Neural crest cell (in vitro differentiated cells): ENCODE measurements at places on chromosomes 7 and 10.

GRCh38 chr7:36916116-36916515 lies 191.8 kb upstream of the AOAH start:
- DNase-seq, result no peak

GRCh38 chr10:62528441-62528840 lies 154.3 kb downstream of the ZNF365 start:
- DNase-seq, result no peak

DNA sequence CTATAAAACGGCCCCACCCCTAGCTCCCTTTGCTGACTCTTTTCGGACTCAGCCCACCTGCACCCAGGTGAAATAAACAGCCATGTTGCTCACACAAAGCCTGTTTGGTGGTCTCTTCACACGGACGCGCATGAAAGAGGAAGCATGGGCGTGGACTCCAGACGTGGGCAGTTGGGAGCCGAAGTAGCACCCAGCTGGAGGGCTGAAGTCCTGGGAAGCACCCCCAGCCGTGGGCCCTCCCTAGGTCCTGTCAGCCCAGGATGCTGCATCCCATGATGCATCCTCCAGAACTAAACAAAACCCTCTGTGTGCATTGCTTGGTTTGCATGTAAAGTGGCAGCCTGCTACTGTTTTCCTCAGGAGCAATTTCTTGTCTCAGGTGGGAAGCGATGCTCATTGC lies 62.1 kb upstream of the CFAP46 start:
- DNase-seq, result no peak

- DNase-seq, result no peak
These were observed 13.5 kb upstream of the ZMIZ1 start for GRCh38 chr10:79055100-79055782.

- DNase-seq, result no peak
These were observed 109.0 kb downstream of the RNF216 start for GRCh38 chr7:5672468-5672867.

GRCh38 chr10:77101341-77101740 lies 536.3 kb downstream of the KCNMA1 start:
- DNase-seq, result no peak

GRCh38 chr10:10318856-10319255 lies 698.8 kb upstream of the CELF2 start:
- DNase-seq, result no peak

DNA sequence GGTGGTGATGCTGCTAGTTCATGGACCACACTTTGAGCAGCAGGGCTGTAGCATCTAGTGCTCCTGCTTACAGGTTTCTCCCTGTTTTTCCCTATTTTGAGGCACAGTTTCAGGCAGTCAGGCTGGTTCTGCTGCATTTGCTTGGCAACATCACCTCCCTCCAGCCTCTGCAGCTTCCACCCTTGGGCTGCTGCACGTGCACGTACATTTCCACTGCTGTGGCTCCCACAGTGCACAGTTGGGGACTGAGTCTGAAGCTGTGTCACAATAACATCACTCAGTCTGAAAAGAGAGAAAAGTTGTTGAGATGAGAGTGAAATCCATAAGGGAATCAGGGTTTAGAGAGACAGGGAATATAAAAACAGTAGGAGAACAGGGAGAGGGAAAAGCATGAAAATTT lies 230.7 kb upstream of the FZD1 start:
- no peak for DNase-seq

DNA sequence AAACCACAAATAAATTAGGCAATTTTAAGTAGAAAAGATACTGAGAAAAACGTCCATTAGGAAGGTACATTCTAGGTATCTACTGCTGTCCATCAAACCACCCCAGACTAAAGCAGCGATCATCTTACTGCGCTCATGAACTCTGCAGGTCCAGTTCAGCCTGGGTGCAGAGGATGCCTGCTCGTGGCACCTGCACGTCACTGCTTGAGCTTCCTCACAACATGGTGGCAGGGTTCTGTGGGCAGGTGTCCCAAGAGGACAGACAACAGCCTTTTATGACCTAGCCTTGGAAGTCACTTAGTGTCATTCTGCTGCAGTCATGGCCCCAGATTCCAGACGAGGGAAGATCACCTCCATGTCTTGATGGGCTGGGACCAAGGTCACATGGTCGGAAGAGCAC lies 93.4 kb downstream of the MICALL2 start:
- no peak for DNase-seq

- DNase-seq, result no peak
These were observed 509.3 kb downstream of the SORCS3 start for GRCh38 chr10:105150259-105150880.

DNA sequence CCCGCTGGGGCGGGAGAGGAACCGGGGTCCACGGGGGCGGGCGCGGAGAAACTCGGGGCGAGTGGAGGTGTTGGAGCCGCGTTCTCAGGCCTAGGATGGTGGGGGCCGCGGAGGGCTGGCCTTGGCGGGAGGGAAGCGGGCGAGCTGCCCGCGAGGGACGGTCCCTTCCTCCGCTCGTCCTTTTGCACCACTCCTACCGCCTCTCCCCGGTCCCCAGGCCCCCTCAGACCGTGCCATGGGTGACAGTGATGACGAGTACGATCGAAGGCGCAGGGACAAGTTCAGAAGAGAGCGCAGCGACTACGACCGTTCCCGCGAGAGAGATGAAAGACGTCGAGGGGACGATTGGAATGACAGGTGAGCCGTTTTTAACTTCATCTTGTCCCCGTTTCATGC lies 451 bp downstream of the SRRT start:
- DNase-seq, result no peak

DNA sequence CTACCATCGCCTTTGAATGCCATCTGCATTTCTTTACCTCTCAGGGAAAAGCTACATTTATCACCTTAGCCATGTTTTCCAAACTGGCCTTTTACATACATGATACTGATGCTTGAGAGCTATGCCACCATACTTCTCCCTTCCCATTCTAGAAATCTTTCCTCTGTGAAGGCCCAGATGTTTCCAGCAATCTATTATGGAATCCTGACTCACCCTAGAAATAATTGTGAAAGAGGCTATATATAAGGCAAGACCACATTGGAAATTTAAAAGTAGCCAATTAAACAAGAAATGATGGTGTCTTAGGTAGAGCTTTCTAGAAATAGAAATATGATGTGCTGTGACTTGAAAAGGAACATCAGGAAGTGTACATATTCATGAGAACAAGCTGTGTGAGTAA lies 389.7 kb downstream of the INHBA start:
- DNase-seq, result no peak

- DNase-seq, result no peak
These were observed 26.9 kb downstream of the EPDR1 start for GRCh38 chr7:37947138-37947940.

- no peak for DNase-seq
These were observed 167.0 kb downstream of the ARID5B start for GRCh38 chr10:62068464-62068863.

DNA sequence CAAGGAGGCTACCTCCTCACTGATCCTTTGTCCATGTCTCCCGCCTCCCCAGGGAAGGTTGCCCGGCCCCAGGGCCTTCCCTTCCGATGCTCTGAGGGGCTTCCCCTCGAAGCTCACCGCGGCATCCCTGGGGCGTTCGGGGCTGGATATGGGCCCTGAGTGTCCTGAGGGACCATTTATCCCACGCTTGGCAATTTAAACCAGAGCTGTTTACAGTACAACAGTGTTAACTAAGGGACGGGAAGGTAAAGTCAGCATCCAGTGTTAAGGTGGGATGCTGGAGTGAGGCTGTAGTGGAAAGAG lies 92.0 kb downstream of the TCERG1L start:
- DNase-seq, result no peak

DNA sequence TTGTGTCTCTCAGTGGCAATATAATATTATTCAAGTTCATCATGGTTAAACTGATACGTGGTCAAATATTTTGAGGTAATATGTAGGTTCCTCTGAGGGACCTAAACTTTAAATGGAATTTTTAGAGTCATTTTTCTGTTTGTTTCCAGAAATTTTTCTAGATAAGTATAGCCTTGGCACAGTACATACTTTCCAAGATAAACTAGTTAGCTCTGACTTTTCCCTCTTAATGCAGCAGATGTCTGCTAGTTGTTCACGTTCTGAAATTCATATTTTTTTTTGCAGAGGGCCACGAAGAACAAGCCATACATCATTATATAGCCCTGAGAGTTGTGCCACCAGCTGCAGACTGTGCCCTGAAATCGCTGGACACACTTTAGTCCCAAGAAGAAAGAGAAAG lies 61.6 kb downstream of the A1CF start:
- DNase-seq, result no peak

DNA sequence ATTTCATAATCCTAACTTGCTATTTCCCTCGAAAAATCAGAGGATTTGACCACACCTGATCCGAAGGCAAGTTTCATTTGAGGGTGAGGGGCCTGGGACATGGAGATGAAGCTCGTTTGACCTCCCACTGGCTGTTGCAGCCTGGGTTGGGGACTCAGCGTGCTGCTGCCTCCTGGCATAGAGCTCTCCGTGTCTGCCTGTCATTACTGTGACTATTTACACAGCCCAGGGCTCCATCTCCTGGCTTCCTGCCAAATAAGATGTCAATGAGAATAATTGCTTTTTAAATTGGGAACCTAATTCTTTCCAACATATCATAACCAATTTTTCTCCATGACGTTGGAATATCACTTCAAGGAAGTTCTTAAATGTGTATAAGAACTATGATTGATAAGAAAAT lies 139.3 kb upstream of the COBL start:
- no peak for DNase-seq

DNA sequence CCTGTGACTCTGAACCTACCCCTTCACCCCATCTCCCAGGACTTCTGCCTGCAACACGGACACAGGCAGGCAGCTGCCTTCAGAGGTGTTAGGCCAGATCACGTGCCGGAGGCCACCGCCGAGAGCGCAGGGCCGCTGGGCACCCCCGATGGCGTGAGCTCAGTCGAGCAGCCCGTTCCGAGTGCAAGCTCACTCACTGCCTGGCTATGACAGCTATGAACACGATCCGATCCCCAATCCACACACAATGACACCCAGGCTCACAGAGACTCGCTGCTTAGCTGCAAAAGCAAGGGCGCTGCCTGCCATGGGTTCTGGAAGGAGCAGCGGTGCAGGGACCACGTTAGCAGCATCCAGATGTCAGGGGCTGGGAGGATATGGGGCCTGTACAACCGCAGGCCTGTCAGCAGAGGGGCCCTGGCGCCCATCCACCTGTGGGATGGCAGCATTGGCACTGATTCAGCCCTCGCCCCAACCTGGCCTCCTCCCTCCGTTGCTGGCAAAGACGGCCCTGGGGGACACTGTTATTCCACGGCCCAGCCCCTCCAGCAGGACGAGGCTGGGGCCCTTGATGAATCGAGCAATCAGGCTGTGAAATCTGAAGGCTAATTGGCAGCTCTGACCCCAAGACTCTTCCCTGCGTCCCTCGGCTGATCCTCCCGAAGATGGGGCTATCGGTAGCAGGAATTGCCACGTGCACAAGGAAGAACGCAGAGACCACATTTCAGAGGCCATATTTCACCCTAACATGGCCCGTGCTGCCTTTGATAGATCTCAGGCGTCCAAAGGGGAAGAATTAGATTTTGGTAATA lies 230.1 kb downstream of the ELFN1 start:
- no peak for DNase-seq

DNA sequence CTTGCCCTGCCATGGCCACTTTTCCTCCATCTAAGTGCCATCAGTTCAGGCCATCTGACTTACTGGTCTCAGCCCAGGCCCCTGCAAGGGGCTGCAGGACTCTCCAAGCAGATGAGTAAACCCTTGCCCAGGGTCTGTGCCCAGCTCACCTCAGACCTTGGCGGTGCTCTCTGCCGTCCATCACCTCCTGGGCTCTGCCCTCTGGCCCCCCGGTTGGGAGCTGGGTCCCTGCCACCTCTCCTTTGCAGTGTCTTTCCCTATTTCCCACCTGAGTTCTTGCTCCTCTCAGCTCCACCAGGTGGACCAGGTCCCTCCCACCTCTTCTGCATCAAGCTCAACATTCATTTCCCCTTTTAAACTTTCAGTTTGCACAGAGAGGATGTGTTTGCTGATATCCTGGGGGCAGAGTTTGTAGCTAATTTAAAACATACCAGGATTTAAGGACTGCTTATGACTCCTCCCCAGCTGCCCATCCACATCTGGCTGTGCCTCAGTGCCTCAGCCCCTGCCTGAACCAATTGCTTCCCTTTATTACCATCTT lies 135.5 kb downstream of the SLIT1 start:
- DNase-seq, result no peak

DNA sequence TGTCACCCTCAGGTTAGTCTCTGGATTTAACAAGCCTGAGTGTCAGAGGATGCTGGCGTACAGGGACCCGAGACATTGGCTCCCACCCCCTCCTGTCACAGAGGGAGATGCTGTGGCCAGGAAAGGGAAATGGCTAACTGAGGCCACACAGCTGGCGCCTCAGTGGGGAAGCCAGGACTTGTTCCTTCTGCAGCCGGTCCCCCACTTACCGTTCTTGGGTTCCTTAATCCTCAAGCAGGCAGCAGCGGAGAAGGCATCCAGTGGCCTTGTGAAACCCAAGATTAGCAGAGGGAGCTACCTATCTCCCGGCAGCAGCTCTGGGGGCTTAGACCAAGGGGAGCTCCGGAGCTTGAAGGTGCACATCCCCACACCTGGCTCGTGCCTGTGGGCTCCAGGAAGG lies 65.4 kb downstream of the NEURL1 start:
- no peak for DNase-seq

- DNase-seq, result no peak
These were observed 74.0 kb upstream of the CARD11 start for GRCh38 chr7:3117488-3118231.

DNA sequence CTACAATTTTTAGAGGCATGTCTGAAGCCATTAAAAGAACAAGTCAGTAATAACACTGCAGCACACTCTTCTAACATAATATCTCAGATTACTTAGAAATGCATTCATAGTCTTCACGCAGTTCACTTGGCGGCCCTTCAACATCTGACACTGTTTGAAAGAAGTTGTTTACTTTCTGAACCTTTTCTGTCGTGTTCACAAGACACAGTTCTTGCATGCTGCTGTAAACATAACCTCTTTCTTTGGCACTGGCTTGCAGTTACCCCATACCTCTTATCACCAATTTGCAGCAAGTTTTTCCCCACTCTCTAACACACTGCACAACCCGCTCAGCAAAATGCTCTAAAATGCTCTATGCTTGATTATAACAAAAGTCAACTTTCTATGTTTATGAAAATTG lies 12.0 kb downstream of the PIP4K2A start:
- no peak for DNase-seq

DNA sequence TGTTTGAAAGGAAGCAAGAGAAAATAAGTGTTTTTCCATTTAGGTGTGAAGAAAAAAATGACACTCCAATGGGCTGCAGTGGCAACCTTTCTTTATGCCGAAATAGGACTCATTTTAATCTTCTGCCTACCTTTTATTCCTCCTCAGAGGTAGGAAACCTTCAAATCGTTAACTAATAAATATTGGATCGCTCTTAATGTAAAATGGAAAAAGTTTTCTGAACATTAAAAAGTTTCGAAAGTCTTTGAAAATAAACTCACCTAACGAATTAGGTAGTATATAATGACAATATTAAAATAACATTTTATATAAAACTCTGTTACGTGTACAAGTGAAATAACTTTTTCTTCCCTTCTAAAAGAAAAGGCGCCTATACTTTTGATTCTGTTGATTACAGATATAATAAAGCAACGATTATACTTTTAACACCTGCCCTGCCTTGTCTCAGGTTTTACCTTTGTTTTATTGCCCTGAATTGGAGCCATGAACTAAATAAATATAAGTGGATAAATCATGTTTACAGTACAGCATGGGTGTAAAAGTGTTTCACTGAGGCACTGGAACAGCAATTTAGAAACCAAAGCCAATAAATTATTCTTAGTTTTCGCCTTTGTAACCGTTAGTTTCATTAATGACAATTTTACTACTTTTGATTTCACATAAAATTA lies 804 bp downstream of the BCAP29 start:
- DNase-seq, result no peak

GRCh38 chr7:29454899-29455451 lies 108.7 kb upstream of the PRR15 start:
- no peak for DNase-seq
